ENCODE measurements at places on chromosomes 4 and X.

DNA sequence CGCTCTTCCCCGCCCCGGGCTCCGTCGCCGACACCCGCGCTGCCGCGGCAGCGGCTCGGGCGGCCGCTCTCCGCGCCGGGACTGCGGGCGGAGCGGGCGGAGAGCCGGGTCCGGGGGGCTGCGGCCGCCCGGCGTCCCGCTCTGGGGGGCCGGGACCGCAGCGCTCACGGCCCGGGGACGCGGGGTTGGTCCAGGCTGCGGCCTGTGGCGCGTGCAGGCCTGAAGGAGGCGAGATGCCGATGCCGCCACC lies 492 bp downstream of the GALNT7 start:
- DNase-seq: no peak

DNA sequence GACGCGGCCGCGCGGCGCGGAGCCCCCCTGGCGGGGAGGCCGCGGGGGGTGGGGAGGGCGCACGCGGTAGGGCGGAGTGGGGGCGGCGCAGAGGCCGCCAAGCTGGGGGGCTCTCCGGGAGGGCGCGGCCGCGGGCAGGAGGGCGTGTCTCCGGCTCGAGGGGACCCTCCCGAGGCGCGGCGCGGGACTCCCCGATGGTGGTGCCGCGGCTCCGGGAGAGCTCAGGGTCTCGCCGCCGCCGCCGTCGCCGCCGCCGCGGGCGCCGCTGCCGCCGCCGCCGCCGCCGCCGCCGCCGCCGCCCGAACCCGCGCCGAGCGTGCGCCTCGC lies 165 bp upstream of the PTCHD1 start:
- DNase-seq: no peak

DNA sequence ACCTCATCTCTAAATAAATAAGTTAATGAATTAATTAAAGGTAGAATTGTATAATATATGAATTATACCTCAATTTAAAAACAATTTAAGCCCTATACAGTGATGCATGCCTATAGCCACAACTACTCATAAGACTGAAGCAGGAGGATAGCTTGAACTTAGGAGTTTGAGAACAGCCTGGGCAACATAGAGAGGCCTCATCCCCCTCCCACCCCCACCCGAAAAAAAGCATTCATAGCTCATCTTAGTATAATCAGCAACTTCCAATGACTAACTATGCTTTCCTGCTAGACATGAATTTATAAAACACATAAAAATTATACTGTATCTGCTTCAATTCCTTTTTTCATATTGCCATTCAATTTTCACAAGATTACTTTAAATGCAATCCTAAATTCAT lies 1.6 kb downstream of the LRBA start:
- no peak for DNase-seq

DNA sequence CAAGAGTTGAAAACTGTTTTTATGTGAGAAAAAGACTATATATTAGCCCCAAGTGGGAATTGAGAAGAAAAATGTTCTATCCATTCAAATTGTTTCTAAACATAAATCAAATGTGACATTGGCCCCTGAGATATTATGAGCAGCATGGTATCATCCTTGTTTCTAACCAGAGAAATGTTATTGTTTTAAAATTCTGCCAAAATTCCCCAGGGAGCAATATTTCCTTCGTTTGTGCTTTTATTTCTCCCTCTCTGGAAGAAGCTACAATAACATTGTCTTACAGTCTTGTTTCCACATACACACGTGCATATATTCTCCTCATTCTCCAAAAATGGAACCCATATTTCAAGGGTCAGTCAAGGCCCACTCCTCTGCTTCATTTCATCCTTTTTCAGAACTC lies 46.7 kb downstream of the MAGEB17 start:
- DNase-seq: no peak

DNA sequence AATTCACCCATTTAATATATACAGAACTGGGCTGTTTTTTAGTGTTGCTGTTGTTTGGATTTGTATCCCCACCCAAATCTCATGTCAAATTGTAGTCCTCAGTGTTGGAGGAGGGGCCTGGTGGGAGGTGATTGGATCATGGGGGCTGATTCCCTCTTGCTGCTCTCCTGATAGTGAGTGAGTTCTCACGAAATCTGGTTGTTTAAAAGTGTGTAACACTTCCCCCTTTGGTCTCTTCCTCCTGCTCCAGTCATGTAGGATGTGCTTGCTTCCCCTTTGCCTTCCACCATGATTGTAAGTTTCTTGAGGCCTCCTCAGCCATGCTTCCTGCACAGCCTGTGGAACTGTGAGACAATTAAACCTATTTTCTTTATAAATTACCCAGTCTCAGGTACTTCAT lies 141.6 kb upstream of the AADAT start:
- no peak for DNase-seq

DNA sequence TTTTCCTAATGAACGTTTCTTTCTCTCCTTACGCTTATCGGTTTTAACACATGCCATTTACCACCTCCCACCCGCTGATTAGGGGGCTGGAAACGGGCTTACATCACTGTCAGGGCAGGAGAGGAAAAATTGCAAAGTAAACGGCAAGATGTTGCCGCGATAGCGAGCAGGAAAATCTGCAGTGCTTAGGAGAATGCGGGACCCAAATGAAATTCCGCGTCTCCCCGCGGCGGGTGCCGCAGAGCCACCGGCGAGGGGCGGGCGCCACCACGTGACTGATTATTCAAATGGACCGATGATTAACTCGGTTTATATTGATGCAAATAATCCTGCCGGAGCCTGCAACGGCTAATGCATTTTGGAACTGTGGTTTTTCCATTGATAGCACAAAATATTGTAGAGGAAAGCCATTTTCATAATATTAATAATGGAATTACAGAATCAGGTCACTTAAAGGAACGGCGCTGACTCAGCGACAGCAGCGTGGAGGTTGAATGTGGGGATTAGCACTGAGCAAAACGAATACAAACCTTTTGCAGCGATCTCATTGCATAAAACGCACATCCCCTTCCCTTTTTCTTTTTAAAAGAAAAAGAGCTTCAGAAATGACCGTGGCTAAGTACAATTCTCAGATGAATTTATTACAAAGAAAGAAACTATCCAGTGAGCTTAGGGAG lies 224.2 kb downstream of the STIM2 start:
- DNase-seq: no peak

DNA sequence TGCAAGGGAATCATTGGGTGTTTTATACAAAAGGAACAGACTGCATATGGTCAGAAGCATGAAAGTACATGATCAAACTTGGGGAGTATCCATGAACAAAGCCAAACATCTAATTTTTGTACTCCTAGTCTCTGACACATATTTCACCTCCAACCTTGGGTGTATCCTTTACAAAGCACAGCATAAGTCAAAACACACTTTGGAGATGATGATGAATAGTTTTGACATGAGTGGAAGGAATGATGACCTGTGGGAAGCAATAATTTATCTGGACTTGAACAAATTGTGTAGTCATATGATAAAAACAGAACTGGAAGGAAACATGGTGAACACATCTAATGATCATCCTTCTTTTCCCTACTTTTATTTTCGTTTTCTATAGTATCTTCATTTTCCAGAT lies 108.7 kb upstream of the PLS3 start:
- no peak for DNase-seq

DNA sequence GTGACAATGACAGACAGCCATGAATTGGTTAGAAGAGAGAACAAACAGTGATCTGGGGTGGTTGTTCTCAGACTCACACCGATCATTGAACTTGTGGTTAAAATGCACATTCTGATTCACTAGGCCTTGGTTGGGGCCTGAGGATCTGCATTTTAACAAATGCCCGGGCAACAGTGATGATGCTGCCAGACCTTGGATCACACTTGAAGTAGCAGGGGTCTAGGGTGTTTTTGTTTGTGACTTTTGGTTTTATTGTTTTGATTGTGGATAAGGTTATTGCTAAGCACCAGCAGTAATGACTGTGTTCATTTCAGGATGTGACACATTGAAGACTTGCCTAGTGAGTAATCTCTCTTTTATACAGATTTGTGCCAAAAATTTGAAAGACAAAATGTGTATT lies 36.5 kb downstream of the TXLNG start:
- no peak for DNase-seq

GRCh38 chr4:183362916-183363542 lies 40.8 kb upstream of the CLDN24 start:
- no peak for DNase-seq

Measured in stimulated activated CD8-positive, alpha-beta memory T cell treated with anti-CD3 and anti-CD28 coated beads, Interleukin-7, amount 100 ng/mL, for 1 hour (primary cell).